ENCODE measurements at places on chromosomes 16 and 17.

- DNase-seq = no peak
These were observed 14.1 kb upstream of the NUDT16L1 start for GRCh38 chr16:4679156-4679849.

- no peak for DNase-seq
These were observed 37.4 kb downstream of the TMEM186 start for GRCh38 chr16:8760021-8760420.

GRCh38 chr17:62601471-62601870 lies 26.0 kb upstream of the MRC2 start:
- no peak for DNase-seq

- DNase-seq = no peak
These were observed 101.8 kb upstream of the TNRC6C start for GRCh38 chr17:77856551-77857305.

GRCh38 chr16:50673496-50674275 lies 7.4 kb downstream of the SNX20 start:
- no peak for DNase-seq

GRCh38 chr17:79619196-79619595 lies 8.3 kb upstream of the RBFOX3 start:
- no peak for DNase-seq

- DNase-seq = no peak
These were observed 62.5 kb downstream of the WDR59 start for GRCh38 chr16:74922150-74923138.

DNA sequence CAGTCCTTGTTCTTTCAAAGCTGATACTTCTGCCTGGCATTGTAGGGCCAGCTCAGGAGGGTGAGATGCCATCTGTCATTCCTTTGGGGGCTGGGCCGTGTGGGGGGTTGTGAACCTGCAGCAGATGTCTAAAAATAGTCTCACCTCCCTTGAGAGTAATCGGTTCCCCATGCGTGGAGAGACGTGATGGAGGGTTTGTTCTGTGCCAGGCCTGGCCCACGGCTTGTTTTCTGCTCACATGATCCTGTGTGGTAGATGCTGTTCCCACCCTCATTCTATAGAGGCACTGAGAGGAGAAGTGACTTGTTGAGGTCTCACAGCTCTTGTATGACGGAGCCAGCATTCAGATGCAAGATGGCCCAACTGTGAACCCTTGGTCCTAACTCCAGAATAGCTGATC lies 4.6 kb downstream of the IRF8 start:
- no peak for DNase-seq

DNA sequence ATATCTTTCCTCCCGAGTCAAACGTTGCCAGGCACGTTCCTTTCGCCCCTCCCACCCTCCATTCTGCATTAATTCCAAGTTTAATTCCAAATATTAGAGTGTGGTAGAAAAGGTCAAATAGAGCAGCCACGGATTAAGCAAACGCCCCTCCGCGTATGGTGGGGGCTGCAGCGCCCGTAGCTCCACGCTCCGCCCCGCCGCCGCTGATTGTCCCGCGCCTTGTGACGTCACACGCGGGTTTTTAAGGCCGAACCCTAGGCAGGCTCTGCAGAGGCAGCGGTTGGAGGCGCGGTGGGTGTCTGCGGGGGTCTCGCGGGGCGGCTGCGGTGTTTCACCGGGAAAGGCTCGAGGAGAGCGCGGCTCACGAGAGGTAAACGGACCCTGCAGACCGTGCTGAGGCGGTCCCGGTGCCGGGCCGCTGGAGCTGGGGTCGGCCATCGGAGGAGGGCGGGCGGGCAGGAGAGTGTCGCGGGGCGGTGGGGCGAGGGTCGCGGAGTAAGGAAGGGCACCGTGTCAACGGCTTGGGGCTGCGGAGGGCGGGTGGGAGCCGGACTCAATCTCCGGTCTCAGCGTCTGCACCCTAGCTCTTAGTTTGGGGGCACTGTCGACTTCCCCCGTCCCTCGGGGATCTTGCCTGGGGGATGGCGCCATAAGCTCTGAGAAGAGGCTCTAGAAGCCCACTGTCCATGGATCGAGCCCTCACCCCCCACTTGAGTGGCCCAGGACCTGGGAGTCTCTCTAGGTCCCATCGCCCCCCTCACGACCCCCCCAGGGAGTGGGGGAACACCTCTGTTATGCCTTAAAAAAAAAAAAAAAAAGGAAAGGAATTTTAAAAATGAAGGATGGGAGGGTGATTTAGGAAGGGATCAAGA lies at the start of gene ARL4D:
TSS of gene ARL4D (plus strand) at position 270 of the 872 bp plus-strand sequence. CDS start 740 bp downstream, outside the sequence.
- peak; percentile 64 for DNase-seq

DNA sequence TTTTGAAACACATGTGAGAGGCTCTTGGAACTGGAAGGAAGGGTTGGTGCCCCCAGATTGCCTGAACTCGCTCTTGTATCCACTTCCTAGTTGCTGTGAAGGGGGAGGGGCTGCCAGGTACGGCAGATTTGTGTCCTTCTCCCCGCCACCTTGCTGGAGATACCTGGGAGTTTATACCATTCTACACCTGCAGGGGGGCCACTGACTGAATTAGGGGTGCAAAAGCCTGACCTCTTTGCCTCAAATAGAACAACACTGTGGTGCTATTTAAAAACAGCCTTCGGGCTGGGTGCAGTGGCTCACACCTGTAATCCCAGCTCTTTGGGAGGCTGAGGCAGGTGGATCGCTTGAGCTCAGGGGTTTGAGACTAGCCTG lies 35.1 kb upstream of the IL34 start:
- DNase-seq = no peak

DNA sequence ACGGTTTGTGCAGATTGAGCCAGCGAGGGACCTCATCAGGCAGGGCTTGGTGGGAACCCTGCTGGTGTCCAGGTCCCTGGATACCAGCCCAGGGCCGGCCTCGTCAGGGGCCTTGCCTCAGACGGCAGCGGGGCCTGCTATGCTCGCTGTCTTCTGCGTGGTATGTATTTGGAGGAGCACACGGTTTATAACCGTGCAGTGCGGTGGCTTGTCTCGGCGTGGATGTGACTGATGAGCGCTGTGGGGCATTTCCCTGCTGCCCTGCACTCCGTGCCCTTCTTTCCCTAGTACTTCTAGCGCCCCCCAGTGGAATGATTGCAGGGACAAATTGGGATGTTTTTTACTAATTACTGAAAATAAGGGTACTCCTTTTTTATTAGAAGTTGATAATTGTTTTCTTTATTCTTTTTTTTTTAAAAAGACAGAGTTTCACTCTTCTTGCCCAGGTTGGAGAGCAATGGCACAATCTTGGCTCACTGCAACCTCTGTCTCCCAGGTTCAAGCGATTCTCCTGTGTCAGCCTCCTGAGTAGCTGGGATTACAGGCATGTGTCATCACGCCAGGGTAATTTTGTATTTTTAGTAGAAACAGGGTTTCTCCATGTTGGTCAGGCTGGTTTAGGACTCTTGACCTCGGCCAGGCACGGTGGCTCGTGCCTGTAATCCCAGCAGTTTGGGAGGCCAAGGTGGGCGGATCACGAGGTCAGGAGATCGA lies 15.3 kb downstream of the TBCD start:
- DNase-seq = peak; percentile 56

DNA sequence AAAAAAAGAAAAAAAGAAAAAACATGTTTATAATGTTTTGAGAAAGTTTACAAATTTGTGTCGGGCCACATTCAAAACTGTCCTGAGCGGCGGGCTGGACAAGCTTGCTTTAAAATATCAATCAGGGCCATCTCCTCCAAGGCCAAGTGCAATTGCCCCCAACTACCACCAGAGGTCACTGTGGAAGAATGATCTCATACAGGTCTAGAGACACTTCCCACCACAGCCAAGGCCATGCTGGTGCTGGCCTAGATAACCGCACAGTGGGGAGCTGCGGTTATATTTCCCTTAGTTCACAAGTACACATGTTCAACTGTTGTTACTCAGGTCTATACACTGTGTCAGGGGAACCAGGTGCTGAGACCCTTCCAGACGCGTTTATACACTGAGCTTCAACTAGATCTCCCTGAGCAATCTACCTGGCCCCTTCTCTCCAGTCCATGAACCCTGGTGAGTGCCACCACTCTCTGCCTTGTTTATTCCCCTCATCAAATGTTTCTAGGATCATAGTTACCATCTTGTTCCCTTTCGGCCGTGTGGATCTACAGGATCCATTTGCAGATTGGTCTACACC lies 83.8 kb upstream of the CCL2 start:
- peak; percentile 69 for DNase-seq

DNA sequence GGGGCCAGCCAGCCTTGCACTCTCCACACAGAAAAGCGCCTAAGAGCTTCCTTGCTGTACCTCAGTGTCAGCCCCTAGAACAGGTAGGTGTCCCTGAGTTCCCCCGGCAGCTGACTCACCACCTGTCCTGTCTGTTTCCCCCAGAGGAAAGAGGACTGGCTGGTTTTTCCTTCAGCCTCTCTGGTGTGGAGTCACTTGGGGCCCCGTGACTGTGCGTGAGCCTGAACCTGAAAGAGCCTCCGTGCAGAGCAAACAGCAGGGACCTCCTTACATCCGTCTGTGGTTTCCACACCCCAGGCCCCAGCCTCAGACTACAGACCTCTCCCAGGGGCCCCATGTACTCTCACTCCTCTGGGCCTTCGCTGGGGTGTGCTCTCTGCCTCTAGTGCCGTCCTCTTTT lies 87.8 kb downstream of the GNAO1 start:
- no peak for DNase-seq

GRCh38 chr16:82882226-82882625 lies 255.5 kb downstream of the CDH13 start:
- DNase-seq = no peak

GRCh38 chr17:80152081-80152702 lies 5.3 kb upstream of the EIF4A3 start:
- peak; percentile 93 for DNase-seq

GRCh38 chr17:57105591-57105990 lies 20.5 kb downstream of the AKAP1 start:
- no peak for DNase-seq

- DNase-seq = no peak
These were observed 23.7 kb downstream of the PHLPP2 start for GRCh38 chr16:71700831-71701230.

- no peak for DNase-seq
These were observed 20.4 kb downstream of the CEP131 start for GRCh38 chr17:81202318-81202717.

GRCh38 chr17:74865504-74866197 lies 6.0 kb upstream of the GRIN2C start:
- DNase-seq = no peak

GRCh38 chr16:83300326-83300725 lies 507.5 kb upstream of the HSBP1 start:
- no peak for DNase-seq

- peak; percentile 18 for DNase-seq
These were observed 424 bp downstream of the C17orf100 start for GRCh38 chr17:6651919-6652452.

GRCh38 chr17:35560703-35561102 lies at the start of gene SLFN14:
SLFN14 (minus strand) TSS chr17:35560819; CDS start chr17:35558062, 2,757 bp downstream.
- DNase-seq = no peak

DNA sequence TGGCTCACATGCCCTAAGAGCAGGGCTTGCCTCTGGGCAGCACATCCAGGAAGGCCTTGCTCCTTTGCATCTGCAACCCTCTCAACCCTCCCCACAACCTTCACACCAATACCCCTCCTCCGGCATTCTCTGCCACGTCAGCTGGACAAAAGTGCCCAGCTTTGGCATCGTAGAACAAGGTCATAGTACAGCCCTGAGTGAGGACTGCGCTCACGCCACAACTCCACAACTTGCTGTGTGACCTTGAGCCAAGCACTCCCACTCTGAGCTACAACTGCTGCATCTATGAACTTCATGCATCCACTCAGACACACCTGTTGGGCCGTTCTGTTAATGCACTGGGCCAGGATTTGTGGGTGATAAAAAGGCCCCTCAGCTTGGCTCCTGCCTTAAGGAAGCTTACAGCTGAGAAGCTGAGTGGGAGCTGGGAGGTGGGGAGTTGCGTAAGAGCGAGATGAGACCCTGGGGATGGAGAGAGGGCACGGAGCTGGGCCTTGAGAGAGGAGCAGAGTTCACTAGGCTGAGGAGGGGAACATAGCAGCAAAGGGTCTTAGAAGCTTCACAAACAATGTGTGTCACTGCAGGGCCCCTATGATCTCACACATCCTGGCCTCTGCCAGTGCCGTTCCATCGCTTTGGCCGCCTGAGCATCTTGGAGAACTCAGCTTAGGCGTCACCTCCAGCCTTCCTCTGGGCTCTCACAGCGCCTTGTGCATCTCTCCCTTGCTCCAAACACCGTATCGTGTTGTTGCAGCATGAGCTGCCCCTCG lies 8.6 kb upstream of the MRC2 start:
- no peak for DNase-seq

- DNase-seq = no peak
These were observed 16.7 kb downstream of the DRC7 start for GRCh38 chr16:57711346-57711745.

DNA sequence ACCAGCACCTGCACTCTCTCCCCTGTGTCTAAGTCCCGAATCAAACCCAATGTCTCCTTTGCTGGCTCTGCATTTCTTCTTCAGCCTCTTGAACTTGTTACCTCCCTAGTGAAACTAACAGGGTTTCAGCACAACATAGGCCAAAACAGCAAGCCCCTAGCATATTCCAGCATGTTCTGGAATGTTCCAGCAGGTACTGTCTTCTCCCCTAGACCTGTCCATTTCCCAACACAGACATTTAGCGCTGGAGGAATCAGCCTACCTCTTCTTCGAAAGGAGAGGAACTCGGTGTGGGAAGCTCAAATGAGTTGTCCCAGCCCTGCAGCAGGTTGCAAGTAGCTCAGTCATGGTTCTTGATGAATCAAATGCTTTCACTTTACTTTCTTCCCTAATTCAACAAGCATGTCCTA lies 47.1 kb downstream of the LITAF start:
- no peak for DNase-seq

- peak; percentile 93 for DNase-seq
These were observed 39.3 kb downstream of the CYB561 start for GRCh38 chr17:63406689-63407330.

DNA sequence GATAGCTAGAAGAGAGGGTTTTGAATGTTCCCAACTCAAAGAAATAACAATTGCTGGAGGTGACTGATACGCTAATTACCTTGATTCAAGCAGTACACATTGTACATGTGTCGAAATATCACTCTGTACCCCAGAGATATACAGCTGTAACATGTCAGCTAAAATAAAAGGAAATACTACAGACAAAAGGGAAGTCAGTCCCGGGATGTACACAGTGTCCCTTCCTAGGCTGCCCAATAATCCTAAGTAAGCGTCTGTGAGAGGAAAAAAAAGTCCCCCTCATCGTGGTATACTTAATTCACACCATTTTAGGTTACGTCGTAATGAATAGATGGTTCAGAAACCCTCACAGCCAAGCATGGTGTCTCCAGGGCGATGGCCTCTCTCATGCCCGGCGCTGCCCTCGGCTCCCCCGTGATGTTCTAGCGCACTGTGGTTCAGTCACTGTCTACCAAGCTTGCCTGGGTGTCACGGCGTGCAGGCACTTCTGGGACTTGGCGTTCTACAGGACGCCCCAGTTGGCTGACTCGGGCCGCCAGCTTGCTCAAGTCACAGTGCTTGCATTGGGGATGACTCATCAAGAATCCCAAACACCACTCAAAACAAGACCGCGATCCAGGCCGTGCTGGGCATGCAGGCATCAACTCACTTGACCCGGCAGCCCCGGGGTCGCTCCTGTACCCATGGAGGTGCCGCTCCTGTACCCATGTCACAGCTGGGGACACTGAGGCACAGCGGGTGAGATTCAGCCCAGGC lies 27.6 kb downstream of the CCDC40 start:
- peak; percentile 84 for DNase-seq
